ENCODE measurements at places on chromosomes 3 and 15.

- DNase-seq: no peak
Measured at GRCh38 chr3:13768453-13768852, 111.4 kb downstream of the WNT7A start.

DNA sequence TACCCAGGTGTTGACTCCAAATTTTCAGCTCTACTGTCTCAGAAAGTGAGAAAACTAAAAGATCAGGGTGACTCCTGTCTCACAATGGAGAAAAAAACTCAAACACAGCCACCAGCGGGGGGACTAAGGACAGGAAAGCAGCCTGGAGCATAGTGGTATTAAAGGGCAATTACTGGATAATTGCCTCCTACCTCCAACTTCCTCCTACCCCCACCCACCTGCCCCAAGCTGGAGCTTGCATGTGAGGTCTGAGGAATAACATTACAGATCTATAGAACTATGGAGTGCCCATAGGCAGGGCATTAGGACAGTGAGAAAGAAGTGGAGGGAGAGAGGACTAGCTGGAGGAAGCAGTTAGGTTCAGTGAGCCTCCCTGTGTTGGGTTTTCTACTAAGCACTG lies 2.7 kb upstream of the PCCB start:
- no peak for DNase-seq

GRCh38 chr3:177538750-177539730 lies 341.8 kb upstream of the TBL1XR1 start:
- peak; percentile 22 for DNase-seq

DNA sequence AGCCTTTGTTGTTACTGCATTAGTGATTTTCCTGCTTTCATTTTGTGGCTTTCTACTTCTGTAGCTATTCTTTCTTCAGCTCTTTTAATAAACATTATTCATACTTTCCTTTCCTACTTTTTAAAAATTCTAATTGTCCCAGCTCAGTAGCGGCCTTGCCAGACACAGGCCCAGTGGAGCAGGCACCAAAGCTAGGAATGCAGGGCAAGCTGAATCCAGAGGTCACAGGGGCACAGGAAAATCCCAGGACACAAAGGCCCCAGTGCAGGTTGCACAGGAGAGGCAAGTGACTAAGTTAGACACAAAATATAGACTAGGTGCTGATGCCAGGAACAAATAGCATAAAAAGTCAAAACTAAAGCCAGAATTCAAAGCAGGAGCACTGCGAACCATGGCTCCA lies 49.0 kb upstream of the CCDC80 start:
- DNase-seq: no peak

GRCh38 chr15:72852273-72852672 lies 68.7 kb upstream of the ADPGK start:
- no peak for DNase-seq

GRCh38 chr3:29099296-29099695 lies 181.6 kb upstream of the RBMS3 start:
- DNase-seq: no peak

- DNase-seq: no peak
Measured at GRCh38 chr3:37934631-37935289, 55.8 kb upstream of the VILL start.

All from activated CD4-positive, alpha-beta T cell treated with anti-CD3 and anti-CD28 coated beads, Interleukin-2, Interleukin-4, amounts not matched to agents 100 ng/mL and 50 ng/mL, durations not matched to agents 16 hours and 8 hours (primary cell).